ENCODE measurements at places on chromosomes 2 and 18.

- DNase-seq: no peak
Measured at GRCh38 chr2:238226698-238227586, 12.9 kb downstream of the HES6 start.

- DNase-seq: no peak
Measured at GRCh38 chr18:10013621-10014543, 100.1 kb downstream of the VAPA start.

- no peak for DNase-seq
Measured at GRCh38 chr18:48488388-48488850, 50.4 kb upstream of the CTIF start.

GRCh38 chr18:76988827-76989646 is 143.5 kb downstream of the MBP start:
- DNase-seq: no peak

DNA sequence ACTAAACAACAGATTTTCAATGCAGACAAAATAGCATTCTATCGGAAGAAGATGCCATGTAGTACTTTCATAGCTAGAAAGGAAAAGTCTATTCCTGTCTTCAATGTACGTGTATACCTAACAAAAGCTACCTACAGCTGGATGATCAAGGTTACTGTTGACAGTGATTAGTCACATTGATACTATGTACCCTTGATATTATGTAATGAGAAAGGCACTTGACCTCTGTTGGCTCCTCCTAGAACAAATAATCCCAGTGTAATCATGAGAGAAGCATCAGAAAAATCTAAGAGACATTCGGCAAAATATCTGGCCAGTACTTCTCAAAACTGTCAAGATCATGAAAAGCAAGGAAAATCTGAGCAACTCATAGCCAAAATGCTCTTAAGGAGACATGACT is 44.4 kb upstream of the LRRTM4 start:
- no peak for DNase-seq

DNA sequence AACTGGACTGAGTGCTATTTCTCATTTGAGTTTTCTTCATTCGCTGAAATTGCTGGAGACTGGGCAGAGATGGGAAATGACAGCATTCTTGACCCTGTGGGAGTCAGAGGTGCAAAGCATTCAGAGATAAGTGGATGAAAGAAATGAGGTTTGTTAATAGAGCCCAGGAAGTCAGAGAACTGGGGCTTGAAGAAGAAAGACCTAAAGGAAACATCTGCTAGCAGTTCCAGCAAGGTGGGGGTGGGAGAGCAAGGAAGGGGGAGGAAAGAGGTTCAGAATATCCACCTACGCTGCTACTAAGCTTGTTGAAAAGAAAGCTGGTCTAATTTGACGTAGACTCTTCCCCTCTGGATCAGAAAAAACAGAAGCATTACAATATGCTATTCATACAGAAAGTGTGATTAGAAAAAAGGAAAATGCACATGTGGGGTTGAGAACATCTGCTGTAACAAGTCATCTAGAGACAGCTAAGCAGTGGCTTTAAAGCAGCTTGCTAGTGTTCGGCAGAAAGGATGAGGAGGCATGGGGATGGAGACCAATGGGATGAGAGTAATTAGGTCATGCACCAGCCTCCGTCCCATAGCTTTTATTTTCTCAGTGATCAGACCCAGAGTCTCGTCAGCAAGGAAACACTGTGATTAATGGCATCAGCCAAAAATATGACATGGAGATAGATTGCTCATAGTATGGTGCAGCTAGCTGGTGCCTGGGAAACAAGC is 29.7 kb downstream of the NAB1 start:
- no peak for DNase-seq

DNA sequence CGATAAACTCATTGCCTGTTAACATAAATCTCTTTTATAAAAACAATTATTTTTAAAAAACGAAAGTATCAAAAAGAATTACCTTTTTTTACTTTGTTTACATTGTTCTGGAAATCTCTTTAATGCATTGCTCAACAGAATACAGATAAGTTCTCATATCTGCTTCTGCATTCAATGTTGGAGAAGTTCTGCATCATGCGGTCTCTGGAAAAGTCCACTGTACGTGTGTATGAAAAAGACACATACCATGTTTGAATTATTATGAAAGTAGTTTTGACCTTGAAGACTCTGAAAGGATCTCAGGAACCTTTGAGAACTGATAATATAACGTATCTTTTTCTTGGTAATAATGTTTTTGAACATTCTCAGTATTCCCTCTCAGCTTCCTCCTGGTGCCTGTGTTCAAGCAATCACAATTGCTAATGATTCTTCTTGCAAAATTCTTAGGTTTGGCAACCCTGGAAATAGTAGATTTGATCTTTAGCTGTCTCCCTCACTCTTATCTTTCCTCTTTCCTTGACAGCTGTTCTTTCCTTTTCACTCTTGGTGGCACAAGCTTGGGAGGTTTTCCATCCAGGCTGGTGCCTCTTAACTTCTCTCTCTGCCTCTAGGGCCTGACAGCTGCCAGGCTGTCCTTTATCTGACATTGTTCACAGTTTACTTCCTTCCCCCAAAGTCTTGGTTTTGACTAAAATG is 12.4 kb upstream of the IL1R1 start:
- no peak for DNase-seq

DNA sequence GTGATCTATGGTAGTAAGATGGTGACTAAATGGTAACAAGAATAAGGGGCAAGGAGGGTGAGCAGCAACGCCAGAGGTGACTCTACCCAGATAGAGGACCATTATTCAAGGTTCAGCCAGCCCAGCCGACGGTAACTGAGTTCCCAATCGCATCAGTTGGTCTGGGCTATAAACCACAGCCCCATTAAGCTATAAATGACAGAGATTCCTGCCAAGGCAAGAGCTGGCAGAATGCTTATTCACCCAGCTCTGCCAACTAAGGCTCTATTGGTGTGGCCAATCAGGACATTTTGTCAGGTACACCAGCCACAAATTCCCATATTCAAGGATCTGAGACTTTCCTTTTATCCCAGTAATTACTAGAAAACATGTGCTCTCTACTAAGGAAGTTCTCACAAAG is 3.6 kb downstream of the CHN1 start:
- DNase-seq: peak; percentile 24

Data from NCI-H1092 (cell line).